ENCODE measurements at places on chromosomes 7 and 10.

DNA sequence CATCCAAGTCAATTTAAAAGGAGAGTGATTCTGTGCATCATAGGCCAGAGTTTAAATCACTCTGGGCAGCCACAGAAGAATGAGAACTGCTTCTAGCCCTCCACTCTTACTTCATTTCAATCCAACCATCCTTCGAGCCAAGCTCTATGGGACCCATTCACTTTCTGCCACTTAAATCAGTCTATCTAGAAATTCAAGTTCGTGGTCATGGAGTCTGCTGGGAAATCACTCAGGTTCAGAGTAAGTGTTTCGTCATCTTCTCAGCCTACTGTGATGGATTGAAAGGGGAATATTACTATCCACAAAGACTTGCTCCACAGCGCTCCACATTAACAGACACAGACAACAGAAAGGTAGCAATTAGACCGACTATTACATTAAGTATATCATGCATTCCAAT lies 4.6 kb downstream of the DCLRE1C start:
- no peak for DNase-seq

GRCh38 chr10:33419311-33419710 lies 84.8 kb upstream of the NRP1 start:
- no peak for DNase-seq

DNA sequence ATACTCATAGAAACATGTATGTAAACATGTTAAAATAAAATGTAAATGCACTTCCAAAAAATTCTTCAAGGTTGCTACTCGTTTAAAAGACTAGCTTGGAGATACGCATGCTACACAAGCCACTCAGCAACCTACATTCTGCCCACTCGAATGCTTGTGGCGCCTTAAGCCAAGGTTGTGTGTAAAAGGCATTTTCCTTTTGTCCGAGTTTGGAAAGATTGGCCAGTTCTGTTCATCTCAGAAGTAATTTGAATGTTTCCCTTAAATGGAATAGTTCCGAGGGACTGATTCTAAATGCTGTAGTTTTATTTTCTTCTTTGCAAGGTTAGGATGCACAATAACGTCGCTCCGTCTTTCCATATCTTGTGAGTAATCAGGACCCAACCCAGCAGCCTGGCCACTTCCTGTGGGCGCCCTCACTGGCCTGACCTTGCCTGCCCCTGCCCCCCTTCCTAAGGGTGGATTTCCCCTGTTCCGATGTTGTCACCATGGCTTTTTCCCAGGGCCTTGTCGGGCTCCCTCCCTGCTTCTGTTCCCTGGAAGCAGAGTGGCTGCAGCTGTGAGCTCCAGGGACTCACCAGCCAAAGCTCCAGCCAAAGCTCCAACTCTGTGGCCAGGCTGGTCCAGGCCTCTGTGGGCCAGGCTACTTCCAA lies 70.6 kb downstream of the PTPRE start:
- no peak for DNase-seq

GRCh38 chr7:155166673-155167370 lies 96.7 kb downstream of the HTR5A start:
- DNase-seq, result no peak

DNA sequence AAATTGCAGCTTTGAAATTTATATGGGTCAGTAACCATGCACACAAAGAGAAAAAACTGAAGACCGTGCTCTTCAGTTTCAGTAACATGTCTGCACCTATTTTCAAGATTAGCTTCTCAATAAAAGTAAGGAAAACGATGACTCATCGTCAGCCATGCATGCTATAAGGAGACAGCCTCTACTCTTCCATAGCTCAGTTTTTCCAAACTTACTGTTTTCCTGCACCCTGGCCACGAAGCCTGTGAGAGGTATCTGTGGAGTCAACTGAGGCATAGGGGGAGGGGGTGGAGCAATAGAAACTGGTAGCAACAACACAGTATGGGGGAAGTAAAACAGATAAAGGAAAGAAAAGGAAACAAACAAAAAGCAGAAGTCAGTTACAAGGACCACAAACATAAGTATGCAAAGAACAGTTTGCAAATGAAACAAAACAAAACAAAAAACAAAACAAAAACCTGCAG lies 58.0 kb downstream of the PDSS1 start:
- no peak for DNase-seq

GRCh38 chr7:9030976-9031375 lies 597.6 kb downstream of the NXPH1 start:
- DNase-seq, result no peak

DNA sequence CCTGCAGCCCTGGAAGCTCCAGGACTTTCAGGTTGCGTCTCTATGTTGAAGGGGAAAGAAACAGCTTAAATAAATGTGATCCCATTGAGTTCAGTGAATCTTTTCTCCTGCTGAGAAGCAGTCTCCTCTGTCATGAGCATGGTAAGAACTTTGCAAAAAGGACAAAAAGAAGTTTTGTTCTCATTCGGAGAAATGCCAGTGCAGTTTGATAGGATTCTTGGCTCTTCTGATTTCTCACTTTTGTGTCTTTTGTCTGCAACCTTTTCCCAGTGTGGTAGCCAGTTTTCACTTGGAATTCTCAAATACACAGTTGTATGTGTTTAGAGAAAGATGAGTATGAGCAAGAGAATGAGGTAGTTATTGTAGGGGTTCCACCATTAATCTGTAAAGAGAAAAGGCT lies 64.3 kb downstream of the AP3M1 start:
- DNase-seq, result no peak

DNA sequence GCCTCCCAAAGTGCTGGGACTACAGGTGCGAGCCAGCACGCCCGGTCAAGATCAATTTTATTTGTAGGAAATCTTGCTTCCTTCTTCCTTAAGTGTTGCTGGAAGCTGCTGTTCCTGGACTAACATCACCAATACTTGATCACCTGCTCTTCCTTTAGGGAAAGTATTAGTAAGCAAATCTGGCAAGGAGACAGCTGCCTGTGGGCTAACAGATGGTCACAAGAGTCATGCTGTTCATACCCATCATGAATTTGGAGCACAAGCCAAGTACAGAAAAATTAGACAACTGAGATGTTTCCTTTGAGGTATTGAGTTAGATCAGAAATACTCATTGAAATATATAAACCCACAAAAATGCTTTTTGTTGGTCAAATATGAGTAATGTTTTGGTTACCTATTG lies 27.9 kb downstream of the BAIAP2L1 start:
- no peak for DNase-seq

DNA sequence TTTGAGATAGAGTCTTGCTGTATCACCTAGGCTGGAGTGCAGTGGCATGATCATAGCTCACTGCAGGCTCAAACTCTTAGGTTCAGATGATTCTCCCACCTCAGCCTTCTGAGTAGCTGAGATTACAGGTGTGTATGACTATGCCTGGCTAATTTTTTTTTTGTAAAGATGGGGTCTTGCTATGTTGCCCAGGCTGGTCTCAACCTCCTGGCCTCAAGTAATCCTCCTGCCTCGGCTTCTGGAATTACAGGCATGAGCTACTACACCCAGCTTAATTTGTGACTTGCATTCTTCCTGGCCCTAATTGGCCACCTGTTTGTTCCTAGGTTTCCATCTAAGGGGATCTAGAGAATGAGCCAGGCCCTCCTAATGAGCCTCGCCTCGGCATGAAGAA lies 9.3 kb downstream of the ARHGAP22 start:
- DNase-seq, result no peak

Data from iPS DF 6.9 (cell line).